ENCODE measurements at places on chromosomes 5 and 9.

DNA sequence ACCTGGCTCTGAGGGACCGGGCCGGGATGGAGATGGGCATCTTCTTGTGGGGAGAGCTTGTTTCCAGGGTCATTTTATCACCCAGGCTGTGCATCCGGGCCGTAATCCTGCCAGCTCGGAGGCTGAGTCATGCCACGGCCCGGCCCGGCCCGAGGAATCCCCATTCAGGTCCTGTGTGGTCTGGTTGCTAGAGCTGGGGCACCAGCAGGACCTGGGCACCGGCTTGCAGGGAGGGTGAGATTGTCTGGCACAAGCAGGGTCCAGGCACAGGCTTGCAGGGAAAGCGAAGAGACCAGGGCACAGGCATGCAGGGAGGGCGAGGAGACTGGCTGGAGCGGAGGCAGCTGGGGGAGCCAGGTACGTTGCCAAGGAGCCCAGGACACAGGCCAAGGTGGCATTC, 106.8 kb downstream of the RXRA start:
- DNase-seq: no peak

GRCh38 chr9:19156805-19157204, 29.5 kb upstream of the PLIN2 start:
- no peak for DNase-seq

- no peak for DNase-seq
Measured at GRCh38 chr5:129511291-129511690, 51.2 kb downstream of the ADAMTS19 start.

DNA sequence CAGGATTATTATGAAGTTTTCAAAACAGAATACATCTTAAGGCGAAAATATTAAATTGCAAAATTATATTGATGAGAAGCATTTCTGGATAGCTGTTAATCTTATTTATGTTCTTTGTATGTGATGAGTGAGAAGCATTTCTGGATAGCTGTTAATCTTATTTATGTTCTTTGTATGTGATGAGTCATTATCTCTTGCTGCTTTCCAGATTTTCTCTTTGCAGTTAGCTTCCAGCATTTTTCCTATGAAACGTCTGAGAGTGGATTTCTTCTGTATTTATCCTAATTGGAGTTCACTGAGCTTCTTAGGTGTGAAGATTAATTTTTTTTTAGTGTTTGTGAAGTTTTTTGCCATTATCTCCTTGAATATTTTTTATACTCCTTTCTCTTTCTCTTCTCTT, 8.2 kb downstream of the TMEM232 start:
- DNase-seq: no peak

DNA sequence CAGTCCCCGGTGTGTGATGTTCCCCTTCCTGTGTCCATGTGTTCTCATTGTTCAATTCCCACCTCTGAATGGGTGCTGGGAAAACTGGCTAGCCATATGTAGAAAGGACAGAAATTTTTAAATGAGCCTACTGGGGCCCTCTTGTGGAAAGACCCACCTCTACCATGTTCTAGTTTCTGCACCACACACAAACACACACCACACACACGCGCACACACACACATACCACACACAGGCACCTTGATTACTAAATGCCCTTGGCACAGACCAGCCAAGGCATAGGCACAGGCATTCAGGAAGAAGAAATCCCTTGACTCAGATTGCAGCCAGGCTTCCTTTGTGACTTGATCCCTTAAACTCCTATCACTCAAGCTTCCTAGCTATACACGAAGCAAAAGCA, 60.5 kb downstream of the SIL1 start:
- no peak for DNase-seq

GRCh38 chr5:14824499-14824898, 47.1 kb downstream of the ANKH start:
- DNase-seq: no peak

- no peak for DNase-seq
Measured at GRCh38 chr5:11182441-11183080, 421.5 kb upstream of the DAP start.

DNA sequence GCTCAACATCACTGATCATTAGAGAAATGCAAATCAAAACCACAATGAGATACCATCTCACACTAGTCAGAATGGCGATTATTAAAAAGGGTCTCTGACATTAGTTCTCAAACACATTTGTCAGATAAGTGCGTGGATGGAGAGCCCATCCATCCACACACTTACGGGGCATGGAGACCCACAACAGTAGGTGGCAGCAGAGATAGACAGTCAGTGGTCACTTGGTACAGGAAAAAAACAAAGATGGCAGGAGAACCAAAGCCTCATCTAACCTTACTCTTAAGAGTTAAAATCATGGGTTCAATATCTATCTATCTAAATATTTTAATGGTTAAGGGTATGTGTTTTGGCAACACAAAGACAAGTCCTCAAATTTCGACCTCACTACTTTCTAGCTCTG, 1378.7 kb upstream of the C9orf72 start:
- no peak for DNase-seq

DNA sequence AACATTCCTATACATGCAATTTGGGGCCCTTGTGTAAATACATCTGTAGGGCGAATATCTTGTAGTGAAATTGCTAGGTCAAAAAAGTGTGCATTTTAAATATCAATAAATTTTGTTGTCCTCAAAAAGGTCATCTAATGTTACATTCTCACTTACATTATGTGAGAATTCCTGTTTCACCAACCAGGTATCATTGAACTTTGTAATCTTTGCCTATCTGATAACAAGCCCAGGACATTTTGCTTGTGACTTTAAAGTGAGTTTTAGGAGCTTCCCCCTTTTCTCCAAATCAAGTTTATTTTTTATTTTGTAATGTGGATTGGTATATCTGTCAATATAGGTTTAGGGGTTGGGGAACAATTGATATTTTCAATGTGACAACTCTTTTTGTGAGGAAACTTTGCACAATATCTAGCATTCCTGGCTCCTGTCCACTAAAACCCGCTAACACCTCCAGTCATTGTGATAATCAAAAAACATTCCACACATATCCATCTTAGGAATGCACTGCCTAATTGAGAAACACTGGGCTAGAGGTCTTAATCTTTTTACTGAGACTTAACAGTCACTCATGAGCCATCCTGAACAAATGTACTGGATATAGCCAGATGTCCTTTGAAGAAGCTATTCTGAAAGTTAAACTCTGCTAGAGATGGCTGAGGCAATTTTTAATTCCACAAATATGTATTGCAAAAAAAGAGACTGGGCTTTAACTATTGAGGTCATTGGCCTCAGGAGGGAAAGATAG, 72.5 kb upstream of the SLC1A1 start:
- no peak for DNase-seq

DNA sequence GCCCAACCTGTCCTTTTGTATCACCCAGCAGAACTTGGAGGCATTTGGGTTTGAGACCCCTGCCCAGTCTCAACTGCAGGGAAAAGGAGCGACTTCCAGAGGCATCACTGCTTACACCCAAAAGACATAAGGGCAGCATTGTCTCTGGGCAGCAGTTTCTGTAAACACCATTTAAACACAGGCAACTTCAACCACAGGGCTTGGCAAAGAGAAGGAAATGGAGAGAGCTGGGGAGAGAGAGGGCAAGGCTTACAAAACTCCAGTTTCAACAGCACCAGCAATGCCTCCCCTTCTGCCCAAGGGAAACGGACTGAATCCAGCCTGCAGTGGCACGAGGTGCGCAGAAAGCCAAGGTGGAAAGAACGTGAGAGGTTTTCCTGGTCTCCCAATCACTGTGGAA, 147.6 kb downstream of the ROR2 start:
- DNase-seq: no peak

DNA sequence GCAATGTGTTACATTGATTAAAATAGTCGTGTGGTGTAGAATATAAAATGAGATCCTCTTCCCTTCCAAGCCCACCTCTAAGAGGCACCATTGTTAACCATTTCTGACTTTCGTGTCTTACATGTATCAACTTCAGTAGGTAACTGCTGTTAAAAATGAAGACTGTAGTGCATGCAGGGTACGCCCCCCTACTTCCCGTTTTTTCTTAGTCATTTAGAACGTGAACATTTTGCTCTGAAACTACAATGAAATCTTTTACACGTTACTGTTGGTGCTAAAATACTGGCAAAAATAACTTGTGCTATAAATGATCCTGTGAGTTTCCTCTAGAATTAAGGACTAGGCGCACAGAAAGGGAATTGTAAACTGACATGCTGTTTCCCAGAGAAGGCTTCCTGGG, 41.5 kb downstream of the WNK2 start:
- DNase-seq: no peak

- peak; percentile 4 for DNase-seq
Measured at GRCh38 chr5:124599028-124599973, 147.1 kb downstream of the ZNF608 start.

- no peak for DNase-seq
Measured at GRCh38 chr5:57406641-57407040, 76.0 kb downstream of the ACTBL2 start.

DNA sequence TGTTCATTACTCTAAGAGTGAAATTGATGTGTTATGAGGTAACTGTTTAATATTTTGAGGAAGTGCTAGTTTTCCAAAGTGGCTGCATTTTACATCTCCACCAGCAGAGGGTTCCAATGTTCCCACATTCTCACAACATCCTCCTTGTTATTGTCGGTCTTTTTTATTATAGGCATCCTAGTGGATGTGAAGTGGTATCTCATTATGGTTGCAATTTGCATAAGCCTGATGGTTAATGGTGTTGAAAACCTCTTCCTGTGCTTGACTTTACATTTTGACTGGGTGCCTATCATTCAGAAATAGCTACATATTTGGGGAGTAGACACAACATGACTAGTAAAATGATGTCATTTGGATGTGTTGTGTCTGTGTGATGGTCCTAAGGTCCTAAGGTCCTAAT, 143.6 kb downstream of the MRPS30 start:
- no peak for DNase-seq

GRCh38 chr5:145872914-145873313, at the start of gene GRXCR2:
Gene GRXCR2 (minus strand): TSS chr5:145873014. CDS start chr5:145872968, 46 bp downstream.
- no peak for DNase-seq

DNA sequence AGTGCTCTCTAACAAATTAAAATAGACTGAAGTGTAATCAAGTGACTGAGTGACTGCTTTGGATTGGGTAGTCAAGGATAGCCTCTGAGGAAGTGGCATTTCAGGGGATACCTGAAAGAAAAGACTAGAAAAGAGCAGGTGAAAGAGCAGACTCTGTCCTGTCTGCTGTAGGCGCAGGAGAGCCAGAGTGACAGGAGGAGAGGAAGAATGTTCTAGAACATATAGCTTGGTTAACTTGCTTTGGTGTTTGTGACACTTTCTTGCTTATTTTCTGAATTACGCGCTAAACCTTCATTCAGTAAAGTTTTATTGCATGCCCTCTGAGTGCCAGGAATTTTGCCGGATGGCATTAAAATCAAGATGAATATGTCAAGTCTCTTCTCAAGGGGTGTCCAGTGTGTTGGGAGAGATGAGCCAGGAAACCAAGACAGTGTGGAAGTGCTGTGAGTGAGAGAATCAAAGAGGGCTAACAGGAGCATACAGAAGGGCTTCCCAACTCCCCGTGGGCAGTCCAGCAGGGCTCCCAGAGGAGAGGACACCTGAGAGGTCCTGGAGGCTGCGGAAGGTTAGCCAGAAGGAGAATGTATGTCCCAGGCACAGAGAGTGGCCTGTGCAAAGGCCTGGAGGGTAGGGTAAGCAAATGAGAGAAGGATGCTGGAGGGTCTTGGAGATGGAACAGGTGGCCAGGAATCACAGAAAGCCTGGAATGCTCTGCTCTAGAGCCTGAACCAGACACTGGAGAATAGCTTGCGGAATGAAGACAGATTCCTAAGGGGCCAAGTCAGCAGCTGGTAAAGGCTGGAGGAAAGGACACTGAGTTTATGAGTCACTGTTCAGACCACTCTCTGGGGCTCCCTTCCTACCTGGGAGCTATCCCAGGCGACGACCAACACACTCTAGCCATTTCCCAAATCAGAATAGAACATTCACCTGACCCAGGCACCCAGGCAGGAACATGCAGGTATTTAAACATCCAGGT, 59.3 kb downstream of the SLC22A5 start:
- no peak for DNase-seq

- no peak for DNase-seq
Measured at GRCh38 chr5:128303593-128303992, 220.0 kb downstream of the SLC12A2 start.

- DNase-seq: no peak
Measured at GRCh38 chr9:84330246-84330645, 10.3 kb downstream of the SLC28A3 start.

- DNase-seq: no peak
Measured at GRCh38 chr9:72039532-72039931, 20.9 kb downstream of the C9orf57 start.

- DNase-seq: peak; percentile 62
Measured at GRCh38 chr5:37754976-37755375, 84.9 kb downstream of the GDNF start.

DNA sequence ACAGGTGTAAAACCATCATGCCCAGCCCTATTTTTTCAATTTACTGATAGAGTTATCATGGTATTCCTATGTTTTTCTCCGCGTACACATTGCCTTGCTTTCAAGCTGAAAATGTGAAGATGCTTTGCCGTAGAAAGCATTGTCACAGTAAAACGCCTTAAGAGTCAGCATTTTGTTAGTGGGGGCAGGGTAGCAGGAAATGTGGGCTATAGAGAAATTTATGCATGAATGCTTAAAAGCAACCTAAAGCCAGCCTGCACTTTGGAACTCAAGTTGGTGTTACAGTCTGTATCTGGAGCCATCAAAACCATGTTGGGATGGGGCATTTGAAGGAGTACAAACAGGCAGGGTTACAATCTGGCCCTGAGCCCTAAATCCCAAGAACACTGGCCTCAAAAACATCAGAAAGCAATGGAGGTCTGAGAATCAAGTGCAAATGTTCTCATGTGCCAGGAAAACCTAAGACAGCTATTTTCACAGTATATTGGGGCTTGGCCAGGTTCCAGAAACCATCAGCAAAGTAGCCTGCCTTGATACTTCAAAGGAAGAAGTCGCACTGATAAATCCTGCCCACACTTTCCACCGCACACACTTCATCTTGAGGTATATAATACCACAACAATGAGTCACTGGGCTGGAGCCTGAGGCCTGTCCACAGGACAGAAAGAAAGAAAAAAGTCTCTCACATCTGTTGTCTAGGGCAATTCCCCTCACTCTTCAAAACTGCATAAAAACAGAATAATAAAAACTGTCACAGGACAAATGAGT, 313.8 kb downstream of the ENC1 start:
- DNase-seq: no peak

All from cerebellar nuclear complex (tissue), 1 donor.